Epithelial cell of proximal tubule (primary cell): ENCODE measurements at places on chromosomes 13 and 19. TPM values are rescaled to one million over a fixed set of nuclear protein-coding genes. Genes with fewer than 3 reads are reported as not detected.

GRCh38 chr19:29697523-29698261 lies 17.4 kb downstream of the C19orf12 start:
- no peak for DNase-seq

DNA sequence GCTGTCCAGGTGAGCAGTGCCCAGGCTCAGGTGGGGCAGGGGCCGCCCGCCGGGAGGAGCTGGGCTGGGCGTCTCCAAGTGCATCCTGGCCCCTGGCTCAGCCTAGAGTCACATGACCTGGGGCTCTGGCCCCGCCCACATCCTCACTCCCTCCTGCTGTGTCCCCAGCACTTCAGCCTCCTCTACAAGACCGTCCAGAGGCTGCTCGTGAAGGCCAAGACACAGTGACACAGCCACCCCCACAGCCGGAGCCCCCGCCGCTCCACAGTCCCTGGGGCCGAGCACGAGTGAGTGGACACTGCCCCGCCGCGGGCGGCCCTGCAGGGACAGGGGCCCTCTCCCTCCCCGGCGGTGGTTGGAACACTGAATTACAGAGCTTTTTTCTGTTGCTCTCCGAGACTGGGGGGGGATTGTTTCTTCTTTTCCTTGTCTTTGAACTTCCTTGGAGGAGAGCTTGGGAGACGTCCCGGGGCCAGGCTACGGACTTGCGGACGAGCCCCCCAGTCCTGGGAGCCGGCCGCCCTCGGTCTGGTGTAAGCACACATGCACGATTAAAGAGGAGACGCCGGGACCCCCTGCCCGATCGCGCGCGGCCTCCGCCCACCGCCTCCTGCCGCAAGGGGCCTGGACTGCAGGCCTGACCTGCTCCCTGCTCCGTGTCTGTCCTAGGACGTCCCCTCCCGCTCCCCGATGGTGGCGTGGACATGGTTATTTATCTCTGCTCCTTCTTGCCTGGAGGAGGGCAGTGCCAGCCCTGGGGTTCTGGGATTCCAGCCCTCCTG lies 16.8 kb upstream of the CELF5 start:
- no peak for DNase-seq

GRCh38 chr19:1015782-1016646 lies 4.9 kb downstream of the TMEM259 start:
- DNase-seq: no peak

Gene POSTN
- 0.07 and 0.52 TPM in 2 replicates for total RNA-seq

Gene ITGBL1
- total RNA-seq: 0.94 and 1.1 TPM in 2 replicates

Gene CEACAM3
- total RNA-seq: not detected in 2 replicates
